Activated CD4-positive, alpha-beta T cell treated with anti-CD3 and anti-CD28 coated beads for 36 hours (primary cell): ENCODE measurements at places on chromosomes 3 and 15. TPM values are rescaled to one million over a fixed set of nuclear protein-coding genes. Genes with fewer than 3 reads are reported as not detected.

KNG1 gene
- not detected for total RNA-seq

TNNC1 gene
- total RNA-seq: 2.7 TPM

RLBP1 gene
- total RNA-seq: not detected

GRAMD1C gene
- total RNA-seq: 0.87 TPM

MAPKAPK3 gene
- 178 TPM for total RNA-seq

DIPK2A gene
- 15.5 TPM for total RNA-seq

DNA sequence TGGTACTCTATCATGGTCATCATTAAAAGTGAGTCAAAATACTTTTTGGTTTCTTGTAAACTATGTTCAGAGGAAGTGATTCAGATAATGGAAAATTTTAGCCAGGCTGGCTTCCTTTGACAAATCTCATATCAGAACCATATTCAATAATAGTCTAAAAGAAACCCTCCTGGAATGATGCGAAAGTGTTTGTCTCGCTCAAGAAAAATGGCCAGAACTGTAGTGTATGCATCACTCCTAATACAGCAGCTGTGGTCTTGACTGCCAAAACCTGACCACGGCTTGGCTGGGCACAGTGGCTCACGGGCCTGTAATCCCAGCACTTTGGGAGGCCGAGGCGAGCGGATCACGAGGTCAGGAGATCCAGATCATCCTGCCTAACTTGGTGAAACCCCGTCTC is 35.6 kb upstream of the KCNMB2 start:
- H3K27ac ChIP-seq: no peak overlapping the region
- no peaks in the 10 kb centered on the region for H3K36me3 ChIP-seq
- no peaks in the 10 kb centered on the region for H3K4me1 ChIP-seq
- H3K4me3 ChIP-seq: no peak overlapping the region
- no peak for DNase-seq
- H3K27me3 ChIP-seq: peaks cover 7% of the 10 kb centered on the region

DNA sequence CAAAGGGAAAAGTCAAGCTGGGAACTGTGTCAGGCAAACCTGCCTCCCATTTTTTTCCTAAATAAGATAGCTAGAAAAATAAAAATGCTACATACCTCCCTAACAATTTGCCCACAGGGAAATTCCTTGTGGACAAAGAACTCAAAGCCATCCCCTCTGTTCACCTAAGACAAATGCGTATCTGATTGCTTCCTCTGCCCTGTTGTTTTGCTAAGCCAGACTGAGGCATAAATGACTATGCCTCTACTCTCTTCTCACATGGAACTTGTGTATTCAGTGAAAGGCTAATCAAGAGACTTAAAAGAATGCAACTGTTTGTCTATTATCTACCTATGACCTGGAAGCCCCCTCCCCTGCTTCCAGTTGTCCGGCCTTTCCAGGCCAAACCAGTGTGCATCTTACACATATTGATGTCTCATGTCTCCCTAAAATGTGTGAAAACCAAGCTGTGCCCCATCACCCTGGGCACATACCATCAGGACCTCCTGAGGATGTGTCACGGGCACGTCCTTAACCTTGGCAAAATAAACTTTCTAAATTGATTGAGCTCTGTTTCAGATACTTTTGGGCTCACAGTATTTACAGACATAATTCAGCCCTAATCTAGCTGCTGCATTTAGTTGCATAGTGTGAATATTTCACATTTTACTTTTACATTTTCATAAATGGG is 15.8 kb downstream of the CHD2 start:
- peak overlapping the region; percentile 78 for H3K4me3 ChIP-seq
- peaks cover 59% of the 10 kb centered on the region for H3K36me3 ChIP-seq
- peaks cover 86% of the 10 kb centered on the region for H3K4me1 ChIP-seq

- peaks cover 30% of the 10 kb centered on the region for H3K36me3 ChIP-seq
- no peaks in the 10 kb centered on the region for H3K4me1 ChIP-seq
- no peak overlapping the region for H3K4me3 ChIP-seq
- H3K27ac ChIP-seq: no peak overlapping the region
- no peak for DNase-seq
Measured at GRCh38 chr3:11835028-11835639, 11.6 kb downstream of the TAMM41 start.

DNA sequence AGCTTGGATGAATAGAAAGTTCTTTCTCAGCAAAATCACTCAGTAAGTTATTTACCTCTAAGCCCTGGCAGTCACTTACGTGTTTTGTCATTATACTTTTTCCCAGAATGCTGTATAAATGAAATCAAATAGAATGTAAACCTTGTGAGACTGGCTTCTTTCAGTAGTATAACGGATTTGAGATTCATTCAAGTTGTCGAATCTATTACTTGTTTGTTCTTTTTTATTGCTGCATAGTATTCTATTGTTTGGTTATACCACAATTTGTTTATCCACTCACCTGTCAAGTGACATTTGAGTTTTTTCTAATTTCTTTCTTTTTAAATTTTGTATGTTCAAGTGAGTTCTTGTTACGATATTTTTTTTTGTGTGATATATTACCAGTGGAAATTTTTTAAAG is 381.6 kb downstream of the EDEM1 start:
- H3K36me3 ChIP-seq: no peaks in the 10 kb centered on the region
- H3K4me3 ChIP-seq: no peak overlapping the region
- DNase-seq: no peak
- no peak overlapping the region for H3K27ac ChIP-seq

- peaks cover 23% of the 10 kb centered on the region for H3K27me3 ChIP-seq
- H3K27ac ChIP-seq: no peak overlapping the region
- no peaks in the 10 kb centered on the region for H3K4me1 ChIP-seq
Measured at GRCh38 chr3:150184426-150185071, 213.9 kb upstream of the PFN2 start.

DNA sequence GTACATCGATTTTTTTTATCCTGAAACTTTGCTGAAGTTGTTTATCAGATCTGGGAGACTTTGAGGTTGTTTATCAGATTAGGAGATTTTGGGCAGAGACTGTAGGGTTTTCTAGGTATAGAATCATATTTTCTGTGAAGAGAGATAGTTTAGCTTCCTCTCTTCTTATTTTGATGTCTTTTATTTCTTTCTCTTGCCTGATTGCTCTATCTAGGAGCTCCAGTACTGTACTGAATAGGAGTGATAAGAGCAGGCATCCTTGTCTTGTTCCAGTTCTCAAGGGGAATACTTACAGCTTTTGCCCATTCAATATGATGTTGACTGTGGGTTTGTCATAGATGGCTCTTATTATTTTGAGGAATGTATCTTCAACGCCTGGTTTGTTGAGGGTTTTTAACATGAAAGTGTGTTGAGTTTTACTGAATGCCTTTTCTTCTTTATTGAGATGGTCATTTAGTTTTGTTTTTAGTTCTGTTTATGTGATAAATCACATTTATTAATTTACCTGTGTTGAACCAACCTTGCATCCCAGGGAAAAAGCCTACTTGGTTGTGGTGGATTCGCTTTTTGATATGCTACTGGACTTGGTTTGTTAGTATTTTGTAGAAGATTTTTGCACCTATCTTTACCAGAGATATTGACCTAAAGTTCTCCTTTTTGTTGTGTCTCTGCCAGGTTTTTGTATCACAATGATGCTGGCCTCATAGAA is 14.9 kb upstream of the DNAAF4 start:
- H3K27ac ChIP-seq: no peak overlapping the region
- H3K4me1 ChIP-seq: no peaks in the 10 kb centered on the region
- no peak for DNase-seq
- H3K4me3 ChIP-seq: no peak overlapping the region
- no peaks in the 10 kb centered on the region for H3K36me3 ChIP-seq

DNA sequence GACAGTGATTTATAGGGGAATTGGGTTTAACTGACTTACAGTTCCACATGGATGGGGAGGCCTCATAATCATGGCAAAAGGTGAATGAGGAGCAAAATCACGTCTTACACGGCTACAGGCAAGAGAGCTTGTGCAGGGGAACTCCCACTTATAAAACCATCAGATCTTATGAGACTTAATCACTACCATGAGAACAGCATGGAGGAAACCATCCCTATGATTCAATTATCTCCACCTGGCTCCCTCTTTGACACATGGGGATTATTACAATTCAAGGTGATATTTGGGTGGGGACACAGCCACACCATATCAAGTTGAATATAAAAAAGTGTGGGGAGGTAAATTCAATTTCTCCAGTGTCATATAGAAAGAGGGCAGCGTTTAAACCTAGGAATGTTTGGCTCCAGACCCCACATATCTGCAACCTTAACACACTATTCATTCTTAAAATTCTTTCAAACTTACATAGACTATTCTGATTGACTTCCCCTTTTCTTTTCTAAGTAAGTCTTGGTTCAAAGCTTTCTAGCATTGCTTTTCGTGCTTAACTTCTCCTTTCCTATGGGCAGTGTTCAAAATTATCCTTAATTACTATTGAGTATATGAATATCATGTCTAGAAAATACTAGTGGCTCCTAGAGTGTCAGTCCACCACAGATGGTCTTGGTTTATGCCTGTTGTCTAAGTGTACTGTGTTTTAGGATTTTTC is 446.7 kb upstream of the GBE1 start:
- no peak overlapping the region for H3K4me3 ChIP-seq
- H3K36me3 ChIP-seq: no peaks in the 10 kb centered on the region
- no peaks in the 10 kb centered on the region for H3K4me1 ChIP-seq
- no peaks in the 10 kb centered on the region for H3K27me3 ChIP-seq
- no peak for DNase-seq

GRCh38 chr3:153233986-153234385 is 72.0 kb downstream of the RAP2B start:
- H3K27me3 ChIP-seq: no peaks in the 10 kb centered on the region
- H3K4me1 ChIP-seq: peaks cover 8% of the 10 kb centered on the region
- no peak overlapping the region for H3K27ac ChIP-seq
- H3K36me3 ChIP-seq: no peaks in the 10 kb centered on the region
- no peak overlapping the region for H3K4me3 ChIP-seq

GRCh38 chr3:17063596-17063995 is 178.8 kb downstream of the PLCL2 start:
- no peak overlapping the region for H3K27ac ChIP-seq
- no peaks in the 10 kb centered on the region for H3K4me1 ChIP-seq
- no peak for DNase-seq
- no peak overlapping the region for H3K4me3 ChIP-seq
- H3K27me3 ChIP-seq: no peaks in the 10 kb centered on the region
- peaks cover 26% of the 10 kb centered on the region for H3K36me3 ChIP-seq

DNA sequence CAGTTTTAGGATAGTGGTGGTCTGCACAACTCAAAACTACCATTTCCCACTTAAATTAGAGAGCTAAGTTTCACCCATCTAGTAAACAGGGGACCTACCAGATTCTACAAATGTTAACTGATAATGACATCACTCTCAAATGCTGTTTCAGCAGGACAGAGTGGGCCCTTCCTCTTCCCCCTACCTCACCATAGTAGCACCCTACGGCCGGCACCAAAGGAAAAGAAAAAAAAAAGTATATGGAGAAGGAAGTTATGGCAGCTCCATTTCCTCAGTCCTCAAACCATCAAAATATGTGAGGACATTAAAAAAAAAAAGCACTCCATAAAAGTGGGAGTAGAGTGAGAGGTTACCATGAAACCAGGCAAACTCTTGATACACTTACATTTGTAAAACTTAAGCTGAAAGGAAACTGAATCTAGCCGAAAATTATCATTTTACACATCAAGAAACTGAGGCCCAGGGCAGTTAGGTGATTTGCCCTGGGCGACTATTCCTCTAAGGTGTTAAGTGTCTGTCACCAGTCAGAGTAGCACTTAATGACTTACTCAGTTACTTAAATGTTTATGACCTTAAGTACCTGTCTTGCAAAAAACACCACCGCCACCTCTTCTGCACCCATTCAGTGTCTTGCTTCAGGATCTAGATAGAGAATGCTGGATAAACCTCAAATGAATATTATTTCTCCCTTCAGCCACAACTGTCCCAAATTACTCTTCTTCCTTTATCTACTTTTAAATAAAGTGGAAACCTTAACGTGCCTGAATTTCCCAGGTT is 2.7 kb downstream of the MSL2 start:
- DNase-seq: peak; percentile 40
- peak overlapping the region; percentile 98 for H3K27ac ChIP-seq
- no peaks in the 10 kb centered on the region for H3K27me3 ChIP-seq

DNA sequence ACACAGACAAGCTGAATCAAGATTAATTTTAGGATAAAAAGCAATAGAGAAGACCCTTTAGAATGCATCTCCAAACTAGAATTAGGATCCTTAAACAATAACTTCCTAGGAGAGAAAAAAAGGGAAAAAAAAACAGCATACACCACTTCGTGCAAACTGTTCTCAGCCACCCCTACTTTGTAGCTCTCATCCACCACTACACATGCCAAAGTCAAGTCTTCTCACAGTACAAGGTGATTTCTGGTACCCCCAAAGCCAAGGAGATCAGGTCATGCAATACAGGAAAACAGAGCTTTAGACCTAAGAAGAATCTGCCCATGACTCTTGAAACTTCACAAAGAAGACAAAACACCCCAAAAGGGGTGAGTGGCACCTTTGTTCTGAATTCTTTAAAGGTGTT is 166.9 kb downstream of the SUCNR1 start:
- peaks cover 3% of the 10 kb centered on the region for H3K4me1 ChIP-seq
- DNase-seq: no peak
- H3K27me3 ChIP-seq: no peaks in the 10 kb centered on the region
- no peaks in the 10 kb centered on the region for H3K36me3 ChIP-seq

DNA sequence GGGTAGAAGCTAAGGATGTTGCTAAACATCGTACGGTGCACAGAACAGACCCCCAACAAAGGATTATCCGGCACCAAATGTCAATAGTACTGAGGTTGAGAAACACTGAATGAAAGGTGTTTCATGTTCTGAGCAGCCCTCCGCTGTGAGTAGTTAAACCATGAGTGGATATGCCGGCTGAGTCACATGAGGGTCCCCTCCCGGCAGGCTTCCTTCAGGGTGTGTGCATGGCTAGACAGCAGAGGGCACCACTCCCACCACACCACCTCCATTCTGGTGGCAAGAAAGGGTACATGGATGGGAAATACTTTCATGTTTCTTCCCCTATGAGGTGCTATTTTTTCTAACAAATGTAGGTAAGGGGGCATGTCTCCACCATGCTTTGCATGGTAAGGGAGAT is 128.3 kb upstream of the SEMA6D start:
- H3K4me1 ChIP-seq: no peaks in the 10 kb centered on the region
- peaks cover 3% of the 10 kb centered on the region for H3K27me3 ChIP-seq
- H3K36me3 ChIP-seq: no peaks in the 10 kb centered on the region
- H3K27ac ChIP-seq: no peak overlapping the region

DNA sequence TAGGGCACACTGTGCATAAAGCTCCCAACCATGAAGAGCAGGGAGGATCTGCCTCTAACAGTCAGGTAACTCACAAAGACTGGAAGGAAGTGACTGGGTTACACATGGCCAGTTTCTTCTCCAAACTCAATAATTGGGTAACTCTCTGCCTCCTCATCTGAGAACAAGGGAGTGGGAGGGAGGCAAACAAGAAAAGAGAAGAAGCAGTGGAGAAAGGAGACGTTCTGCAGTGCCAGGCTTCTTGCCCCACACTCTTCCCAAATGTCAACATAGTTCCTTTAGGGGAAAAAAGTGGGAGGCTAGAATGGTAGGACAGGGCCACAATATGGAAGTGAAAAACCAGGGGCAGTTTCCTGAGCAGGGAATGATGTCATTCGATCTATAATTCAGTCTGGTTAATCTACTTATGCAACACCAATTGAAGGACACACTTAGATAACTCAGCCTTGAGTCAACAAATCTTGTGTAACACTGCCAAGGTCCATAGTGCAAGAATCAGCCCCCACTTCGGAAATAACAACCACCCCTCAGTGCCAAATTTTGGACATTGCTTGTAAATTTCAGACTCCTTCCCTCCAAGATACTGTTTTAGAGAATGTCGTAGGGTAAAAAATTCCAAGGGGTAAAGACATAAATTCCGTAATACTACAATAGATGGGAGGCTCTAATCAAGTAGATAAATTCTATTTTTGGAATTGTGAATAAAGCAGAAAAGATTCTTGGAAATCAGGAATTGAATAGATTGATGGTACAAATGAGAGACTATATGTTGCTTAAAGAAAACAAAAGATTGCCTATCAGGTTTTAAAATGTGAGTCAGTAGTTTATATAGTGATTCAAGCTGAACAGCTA is 143.0 kb downstream of the LPP start:
- peak overlapping the region; percentile 58 for H3K27ac ChIP-seq
- no peaks in the 10 kb centered on the region for H3K27me3 ChIP-seq
- no peak overlapping the region for H3K4me3 ChIP-seq
- H3K36me3 ChIP-seq: peaks cover 14% of the 10 kb centered on the region
- no peak for DNase-seq
- H3K4me1 ChIP-seq: peaks cover 82% of the 10 kb centered on the region
